ENCODE measurements at places on chromosomes 16 and 17.

- DNase-seq, result no peak
These were observed 13.4 kb downstream of the ITGAM start for GRCh38 chr16:31273187-31273586.

DNA sequence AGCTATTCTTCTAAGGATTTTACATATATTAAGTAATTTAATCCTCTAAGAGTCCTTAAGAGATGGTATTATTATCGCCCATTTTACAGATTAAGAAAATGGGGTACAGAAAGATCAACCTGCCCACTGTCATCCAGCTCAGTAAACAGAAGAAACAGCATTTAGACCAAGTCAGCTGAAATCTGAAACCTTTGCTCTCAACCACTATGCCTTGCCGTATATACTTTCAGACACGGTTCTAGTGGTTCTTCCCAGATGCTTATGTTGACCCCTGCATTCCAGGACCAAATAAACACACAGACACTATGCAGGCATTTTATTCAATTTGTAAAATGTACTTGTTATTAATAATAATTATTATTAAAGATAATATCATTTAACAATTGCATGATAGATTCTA lies 854.8 kb downstream of the KCNJ2 start:
- no peak for DNase-seq

- DNase-seq, result no peak
These were observed 280.6 kb upstream of the SALL1 start for GRCh38 chr16:51431517-51432241.

DNA sequence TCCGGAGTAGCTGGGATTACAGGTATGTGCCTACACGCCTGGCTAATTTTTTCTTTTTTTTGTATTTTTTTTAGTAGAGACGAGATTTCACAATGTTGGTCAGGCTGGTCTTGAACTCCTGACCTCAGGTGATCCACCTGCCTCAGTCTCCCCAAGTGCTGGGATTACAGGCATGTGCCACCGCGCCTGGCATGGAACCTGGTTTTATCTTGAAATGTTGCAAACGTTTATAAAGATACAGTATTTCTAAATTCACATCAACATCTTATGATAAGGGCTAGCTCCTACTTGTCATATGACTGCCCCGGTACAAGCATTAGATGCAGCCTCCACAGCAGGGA lies 1.5 kb upstream of the IST1 start:
- DNase-seq, result no peak

- no peak for DNase-seq
These were observed 97.8 kb downstream of the BANP start for GRCh38 chr16:88048985-88049384.

GRCh38 chr16:87860553-87861299 lies 8.6 kb downstream of the SLC7A5 start:
- DNase-seq, result no peak
